ENCODE measurements at places on chromosomes 6 and 20. TPM values are rescaled to one million over a fixed set of nuclear protein-coding genes. Genes with fewer than 3 reads are reported as not detected.
A peak's percentile ranks its signal among the peaks of the same experiment; 100 is the strongest.

CLVS2 gene
- not detected for total RNA-seq

RPN2 gene
- total RNA-seq = 380 TPM

NCOA3 gene
- 12.3 TPM for total RNA-seq

FLRT3 gene
- 36.5 TPM for total RNA-seq

LY6G6F gene
- not detected for total RNA-seq

DNA sequence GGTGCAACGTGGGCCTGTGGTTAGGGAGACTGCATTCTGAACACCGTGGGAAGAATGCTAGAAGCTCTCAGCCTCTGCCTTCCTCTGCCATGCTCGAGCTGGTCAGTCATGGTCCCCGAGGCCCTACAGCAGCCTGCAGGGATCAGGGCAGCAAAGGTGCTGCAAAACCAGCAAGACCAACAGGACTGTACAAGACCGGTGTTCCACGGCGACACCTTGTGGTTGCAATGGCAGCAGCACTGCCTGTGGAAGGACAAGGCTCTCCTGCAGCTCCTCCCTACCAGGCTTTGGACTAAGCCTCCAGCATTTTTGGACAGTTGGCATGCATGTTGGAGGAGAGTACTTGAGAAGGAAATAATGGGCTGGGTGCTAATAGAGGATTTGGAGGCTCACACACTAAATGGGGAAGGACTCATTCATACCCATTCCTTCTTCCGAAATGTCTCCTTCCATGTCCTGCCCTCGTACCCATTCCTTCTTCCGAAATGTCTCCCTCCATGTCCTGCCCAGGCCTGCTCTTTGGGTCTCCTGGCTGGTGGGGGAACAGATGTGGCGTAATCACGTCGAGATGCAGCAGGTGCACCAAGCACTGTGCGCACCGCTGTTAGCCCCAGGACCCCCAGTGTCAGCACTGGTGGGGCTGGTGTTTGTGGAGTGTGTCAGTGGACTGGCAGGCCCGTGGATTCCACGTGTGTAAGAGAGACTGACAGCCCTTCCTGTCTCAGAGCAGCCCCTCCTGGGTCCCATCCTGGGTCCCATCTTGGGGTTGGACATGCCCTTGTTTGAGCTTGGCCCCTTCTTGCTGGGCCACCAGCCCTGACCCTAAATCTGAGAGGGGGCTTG is 18.6 kb upstream of the MYT1 start:
- no peak for DNase-seq

GRCh38 chr20:38199501-38200390 is 34.7 kb upstream of the TGM2 start:
- no peak for DNase-seq

- DNase-seq = no peak
Measured at GRCh38 chr20:35008411-35009342, 53.0 kb downstream of the MYH7B start.

- no peak for DNase-seq
Measured at GRCh38 chr6:149054559-149055194, 262.8 kb upstream of the TAB2 start.

DNA sequence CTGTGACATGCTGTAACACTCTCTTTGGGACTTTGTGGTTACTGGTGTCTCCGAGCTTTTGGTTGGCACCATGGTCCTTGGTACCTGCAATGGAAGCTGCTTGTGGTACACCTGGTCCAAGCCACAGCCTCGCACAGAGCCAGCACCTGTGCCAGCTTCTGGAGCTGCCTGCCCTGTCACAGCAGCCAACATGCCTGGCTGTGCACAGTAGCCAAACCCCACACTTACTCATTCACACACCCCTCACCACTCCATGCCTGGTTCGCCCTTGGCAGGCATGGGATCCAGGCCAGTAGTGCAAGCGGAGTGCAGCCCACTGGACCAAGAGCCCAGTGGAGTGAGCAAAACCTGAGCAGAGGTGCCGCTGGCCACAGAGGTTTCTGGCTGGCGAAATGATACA is 459.9 kb downstream of the TBC1D32 start:
- no peak for DNase-seq

DNA sequence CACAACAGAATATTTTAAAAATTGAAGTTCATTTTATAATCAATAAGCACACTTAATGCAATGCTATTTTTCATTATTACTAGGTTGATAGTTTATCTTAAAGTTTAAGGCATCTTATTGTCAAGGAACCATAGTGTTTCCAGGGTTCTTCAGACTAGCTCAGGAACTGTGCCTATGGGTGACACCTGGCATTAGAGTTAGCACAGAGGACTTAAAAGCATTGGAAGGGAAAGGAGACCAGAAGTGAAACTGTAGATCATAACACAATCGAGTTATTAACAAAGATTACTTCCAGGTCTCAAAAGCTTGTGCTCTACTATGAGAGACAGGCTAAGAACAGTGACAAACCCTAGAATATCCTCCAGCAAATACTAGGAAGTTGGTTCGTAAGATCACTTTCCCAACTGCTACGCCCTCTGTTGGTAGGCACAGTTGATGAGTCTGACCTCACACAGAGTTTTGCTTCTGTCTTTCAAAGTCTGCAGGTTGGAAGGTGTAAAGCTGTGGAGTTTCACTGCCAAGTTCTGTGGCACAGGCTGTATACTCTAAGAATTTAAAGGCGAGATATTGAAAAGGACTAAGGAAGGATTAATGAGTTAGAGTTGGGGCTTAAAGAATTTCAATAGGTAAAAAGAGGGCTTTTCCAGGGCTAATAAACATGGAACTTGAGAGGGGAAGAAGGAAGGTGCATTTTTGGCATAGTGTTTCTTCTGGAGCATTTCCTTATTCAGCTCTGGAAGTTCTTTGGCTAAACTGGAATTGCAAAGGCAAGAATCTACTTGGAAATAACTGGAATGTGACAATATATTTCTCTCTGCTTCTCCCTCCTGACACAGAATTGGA is 531.3 kb upstream of the JAG1 start:
- DNase-seq = peak; percentile 73

DNA sequence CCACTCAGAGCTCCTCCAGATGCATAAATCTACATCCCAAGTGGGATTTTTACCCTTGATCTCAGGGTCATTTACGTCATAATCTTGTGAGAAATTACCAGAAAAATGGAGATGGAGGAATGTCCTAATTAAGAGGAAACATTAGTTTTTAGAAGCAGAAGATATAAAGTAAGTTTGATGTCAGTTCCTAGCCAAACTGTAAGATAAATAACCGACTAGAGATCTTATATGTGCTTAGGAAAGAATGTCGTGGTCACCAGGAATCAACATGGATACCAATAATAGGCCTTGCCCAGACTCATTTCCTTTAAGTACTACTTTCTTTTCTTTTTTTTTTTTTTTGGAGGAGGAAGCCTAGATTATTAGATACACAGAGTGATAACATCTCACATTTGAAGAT is 186.9 kb downstream of the UTRN start:
- DNase-seq = no peak

DNA sequence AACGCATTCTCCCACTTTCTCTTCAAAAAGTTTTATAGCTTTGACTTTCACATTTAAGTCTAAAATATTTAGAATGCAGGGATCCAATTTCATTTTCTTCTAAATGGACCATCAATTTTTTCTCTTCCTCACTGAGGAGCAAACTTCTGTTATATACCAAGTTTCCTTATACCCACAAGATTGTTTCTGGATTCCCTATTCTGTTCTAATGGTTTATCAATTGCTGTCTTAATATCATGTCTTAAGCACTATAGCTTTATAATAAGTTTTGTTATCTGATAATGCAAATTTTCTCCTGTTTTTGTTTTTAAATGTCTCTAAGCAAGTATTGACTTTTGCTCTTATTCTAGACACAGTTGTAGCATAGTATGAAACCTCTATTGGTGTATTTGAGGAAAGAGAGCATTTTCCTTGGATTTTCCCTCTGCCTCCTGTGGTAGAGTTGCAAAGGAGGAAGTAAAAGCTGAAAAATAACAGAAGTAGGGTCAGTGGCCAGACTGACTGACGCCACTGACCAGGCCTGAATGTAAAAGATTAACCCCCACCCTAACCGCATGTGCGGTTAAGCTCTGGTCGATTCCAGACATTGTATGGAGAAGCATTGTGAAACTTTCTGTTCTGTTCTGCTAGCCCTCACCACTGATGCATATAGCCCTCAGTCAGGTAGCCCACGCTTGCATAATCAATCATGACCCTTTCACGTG is 40.3 kb downstream of the GPX5 start:
- no peak for DNase-seq

- DNase-seq = peak; percentile 73
Measured at GRCh38 chr6:28218312-28219248, 6.5 kb upstream of the ZSCAN9 start.

- DNase-seq = no peak
Measured at GRCh38 chr6:63418741-63419140, 99.0 kb upstream of the LGSN start.

DNA sequence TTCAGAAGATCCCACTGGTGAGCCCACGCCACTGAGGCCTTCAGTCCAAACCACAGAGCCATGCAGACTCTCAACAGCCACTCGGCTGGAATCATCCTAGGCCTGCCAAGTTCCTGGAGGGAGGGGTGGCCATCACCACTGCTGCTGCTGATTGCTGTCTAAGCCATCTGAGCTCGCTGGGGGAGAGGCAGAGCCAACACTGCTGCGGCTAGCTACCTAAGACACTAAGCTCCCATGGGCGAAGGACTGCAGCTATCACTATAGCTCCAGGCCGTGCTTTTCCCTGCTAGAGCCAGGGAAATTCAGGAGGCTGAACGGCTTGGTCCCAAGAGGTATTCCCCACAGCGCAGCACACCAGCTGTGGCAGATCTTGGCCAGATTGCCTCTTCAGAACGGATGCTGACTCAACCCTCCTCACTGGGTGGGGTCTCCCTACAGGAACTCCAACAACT is 73.6 kb downstream of the TBC1D32 start:
- peak; percentile 16 for DNase-seq

DNA sequence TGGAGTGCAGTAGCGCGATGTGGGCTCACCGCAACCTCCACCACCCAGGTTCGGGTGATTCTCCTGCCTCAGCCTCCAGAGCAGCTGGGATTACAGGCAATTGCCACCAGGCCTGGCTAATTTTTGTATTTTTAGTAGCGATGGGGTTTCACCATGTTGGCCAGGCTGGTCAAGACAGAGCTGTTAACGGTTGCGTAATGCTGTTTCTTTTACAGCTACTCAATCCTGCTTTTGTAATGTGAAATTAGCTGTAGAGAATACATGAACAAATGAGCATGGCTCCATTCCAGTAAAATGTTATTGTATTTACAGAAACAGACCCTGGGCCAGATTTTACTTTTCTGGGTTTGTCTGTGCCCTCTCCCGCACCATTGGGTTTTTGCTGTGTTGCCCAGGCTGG is 1.9 kb downstream of the PNLDC1 start:
- DNase-seq = no peak

GRCh38 chr6:53898026-53898795 is 103.4 kb downstream of the LRRC1 start:
- DNase-seq = peak; percentile 47

DNA sequence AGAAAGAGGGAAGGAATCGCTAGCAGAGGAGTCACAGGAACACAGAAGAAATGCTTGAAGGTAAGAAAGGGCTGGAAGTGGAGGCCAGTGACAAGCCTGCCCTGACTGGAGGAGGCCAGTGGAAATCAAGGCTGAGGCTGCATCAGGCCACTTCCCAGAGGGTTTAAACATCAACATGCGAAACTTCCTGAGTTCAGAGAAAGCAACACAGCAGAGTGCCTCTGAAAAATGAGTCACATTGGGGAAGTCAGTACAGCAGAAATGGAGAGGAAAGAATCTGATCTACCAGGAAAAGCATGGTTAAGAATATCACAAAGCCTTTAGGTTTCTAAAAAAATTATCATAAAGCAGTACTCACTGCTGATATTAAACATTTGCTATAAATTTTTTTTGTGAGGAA is 23.3 kb downstream of the NAPB start:
- DNase-seq = no peak

- DNase-seq = no peak
Measured at GRCh38 chr6:103047567-103047966, 1654.1 kb downstream of the GRIK2 start.

All from H4 (cell line).